ENCODE measurements at places on chromosomes 4 and X. TPM values are rescaled to one million over a fixed set of nuclear protein-coding genes. Genes with fewer than 3 reads are reported as not detected.

PPARGC1A gene
- total RNA-seq: 4,431 TPM

DNA sequence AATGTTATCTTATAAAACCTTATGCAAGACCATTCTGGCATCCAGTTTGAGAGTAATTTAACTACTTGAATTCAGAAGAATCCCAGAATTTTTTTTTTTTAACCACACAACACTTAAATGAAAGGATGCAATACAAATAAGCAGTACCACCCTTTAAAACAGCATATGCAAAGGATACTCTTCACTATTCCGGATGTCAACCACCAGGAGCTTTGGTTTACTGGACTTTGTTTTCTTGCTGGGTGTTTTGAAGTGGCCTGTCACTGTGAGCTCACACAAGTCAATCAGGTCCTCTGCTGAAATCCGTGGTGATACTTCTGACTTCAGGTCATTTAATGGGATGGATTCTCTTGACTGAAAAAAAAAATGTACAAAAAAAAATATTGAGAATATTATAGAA is 200.0 kb downstream of the TBCK start:
- DNase-seq: no peak

CABS1 gene
- total RNA-seq: not detected

RNF212 gene
- total RNA-seq: not detected

CPLX1 gene
- not detected for total RNA-seq

- DNase-seq: no peak
Observed at GRCh38 chrX:38256019-38256418, 35.3 kb upstream of the SRPX start.

- DNase-seq: no peak
Observed at GRCh38 chr4:33802578-33802977, 2441.7 kb downstream of the ARAP2 start.

LIMCH1 gene
- 5.5 TPM for total RNA-seq

- no peak for DNase-seq
Observed at GRCh38 chr4:120052856-120053255, 13.8 kb downstream of the MAD2L1 start.

STARD8 gene
- 3.1 TPM for total RNA-seq

DNA sequence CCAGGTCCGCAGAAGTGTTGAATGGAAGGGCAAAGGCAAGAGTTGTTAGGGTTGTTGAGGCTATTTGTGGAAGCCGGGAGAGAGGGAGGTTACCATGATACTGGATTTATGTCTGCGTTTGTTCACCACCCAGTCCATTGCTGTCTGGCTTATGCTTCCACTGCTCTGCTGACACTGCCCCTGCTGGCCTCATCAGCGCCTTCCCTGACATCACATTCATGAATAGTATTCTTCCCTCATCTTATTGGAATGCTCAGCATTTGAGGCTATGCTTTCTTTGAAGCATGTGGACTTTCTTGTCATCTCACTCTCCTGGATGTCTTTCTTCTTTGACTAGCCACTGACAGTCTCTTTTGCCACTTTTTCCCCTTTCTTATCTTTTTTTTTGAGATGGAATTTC is 10.3 kb downstream of the GNL3L start:
- no peak for DNase-seq

- DNase-seq: no peak
Observed at GRCh38 chrX:264634-265455, 16.3 kb upstream of the PLCXD1 start.

MXRA5 gene
- 0.75 TPM for total RNA-seq

All from transverse colon (tissue), 4 donors.